ENCODE measurements at places on chromosomes 4 and X.

DNA sequence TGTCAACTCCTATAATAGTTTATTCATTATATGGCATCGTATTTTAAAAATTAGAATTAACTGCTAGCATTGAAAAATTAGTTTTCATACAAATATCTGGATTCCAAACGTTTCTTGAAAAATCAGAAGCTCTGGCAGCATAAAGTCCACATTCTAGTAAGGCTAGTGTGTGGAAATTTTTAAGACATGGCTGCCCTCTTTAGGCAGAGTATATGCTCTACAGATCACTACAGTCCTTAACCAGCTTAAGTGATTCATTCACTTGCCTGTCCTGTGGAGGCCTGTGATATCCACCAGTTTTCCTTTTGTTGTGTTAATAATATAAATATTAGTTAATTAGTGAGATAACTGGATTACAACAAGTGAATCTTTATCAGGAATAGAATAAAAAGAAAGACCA is 287.2 kb downstream of the OPHN1 start:
- peak; percentile 37 for DNase-seq

- DNase-seq, result no peak
Measured at GRCh38 chr4:176788971-176789370, 3.8 kb downstream of the VEGFC start.

DNA sequence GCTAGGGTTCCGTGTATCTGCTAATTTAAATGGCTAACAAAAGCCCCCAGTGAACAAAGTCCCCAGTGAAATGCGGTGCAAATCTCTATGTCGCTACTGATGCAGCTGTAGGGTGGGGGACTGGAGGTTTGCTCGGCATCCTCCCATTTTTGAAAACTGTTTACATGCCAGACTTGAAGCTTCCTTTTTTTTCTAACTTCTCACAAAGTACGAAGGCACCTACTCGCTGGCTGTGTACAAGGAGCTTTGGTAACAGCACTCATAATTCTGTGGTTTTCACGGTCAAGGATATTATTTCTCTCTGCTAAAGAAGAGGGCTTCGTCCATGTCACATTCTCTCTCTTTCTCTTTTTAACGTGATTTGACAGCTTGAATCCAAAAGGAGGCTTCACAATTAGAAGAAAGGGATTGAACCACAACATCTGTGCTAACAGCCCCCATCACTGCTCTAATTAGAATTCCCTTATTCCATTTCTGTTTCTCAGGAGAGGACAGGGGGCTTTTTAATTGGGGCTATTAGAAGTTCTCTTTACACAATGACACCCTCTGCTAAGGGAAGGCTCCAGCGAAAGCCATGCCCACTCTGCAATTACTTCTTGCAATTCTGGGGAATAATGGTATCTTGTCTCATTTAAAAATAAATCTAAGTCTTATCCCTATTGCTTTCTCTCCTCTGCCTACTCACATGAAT is 46.7 kb downstream of the TMEM156 start:
- DNase-seq, result no peak

GRCh38 chrX:131083510-131084142 is 25.5 kb downstream of the ARHGAP36 start:
- DNase-seq, result no peak

Data from HFFc6 (cell line).